ENCODE measurements at places on chromosomes 7 and 10. TPM values are rescaled to one million over a fixed set of nuclear protein-coding genes. Genes with fewer than 3 reads are reported as not detected.

- DNase-seq: no peak
- H3K36me3 ChIP-seq: no peaks in the 10 kb centered on the region
These were observed 3.5 kb downstream of the CRHR2 start for GRCh38 chr7:30678805-30679204.

Gene ZNF804B
- not detected for total RNA-seq

DNA sequence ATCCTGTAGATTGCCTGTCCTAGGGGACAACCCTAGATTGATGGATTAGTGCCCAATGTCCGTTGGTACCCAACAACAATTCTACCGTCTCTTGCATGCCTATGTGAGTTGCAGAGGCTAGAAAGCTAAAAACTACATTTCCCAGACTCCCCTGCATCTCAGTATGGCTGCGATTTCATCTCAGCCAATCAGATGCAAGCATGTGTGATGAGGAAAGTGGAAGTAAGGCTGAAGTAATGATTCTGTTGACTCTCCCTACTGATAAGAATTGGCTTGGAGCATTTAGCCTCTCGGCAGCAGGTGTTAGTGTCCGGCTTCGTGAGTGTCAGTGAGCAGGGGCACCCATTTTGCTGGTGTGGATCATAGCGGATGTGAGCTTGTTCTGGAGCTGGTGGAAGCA is 171.9 kb downstream of the FGFR2 start:
- no peak overlapping the region for H3K27ac ChIP-seq
- H3K4me3 ChIP-seq: no peak overlapping the region
- H3K4me1 ChIP-seq: no peaks in the 10 kb centered on the region

Gene TMEM178B
- 0.76 TPM for total RNA-seq

DNA sequence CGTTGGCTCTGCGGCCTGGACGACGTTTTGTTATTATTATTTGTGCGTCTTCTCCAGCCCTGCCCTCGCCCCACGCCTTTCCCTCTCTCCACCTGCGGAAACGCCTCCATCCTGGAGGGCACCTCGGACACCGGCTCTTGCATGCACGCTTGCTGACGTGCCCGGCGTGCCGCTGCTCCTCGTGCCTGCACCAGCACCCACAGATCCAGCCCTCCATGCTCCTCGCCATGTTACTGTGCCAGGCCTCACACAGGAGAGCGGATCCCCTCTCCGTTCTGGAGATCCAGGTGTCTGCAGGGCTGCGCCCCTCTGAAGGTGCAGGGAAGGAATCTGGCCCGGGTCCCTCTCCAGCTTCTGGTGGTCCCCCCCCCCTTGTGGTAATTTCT is 373.9 kb upstream of the FOXK1 start:
- H3K36me3 ChIP-seq: no peaks in the 10 kb centered on the region
- DNase-seq: no peak
- no peaks in the 10 kb centered on the region for H3K27me3 ChIP-seq
- no peaks in the 10 kb centered on the region for H3K4me1 ChIP-seq

Gene LIPK
- not detected for total RNA-seq

Gene MYH16
- total RNA-seq: not detected

GRCh38 chr10:96987842-96988175 is 155.7 kb downstream of the LCOR start:
- no peak for DNase-seq
- H3K4me3 ChIP-seq: no peak overlapping the region
- no peaks in the 10 kb centered on the region for H3K36me3 ChIP-seq
- H3K4me1 ChIP-seq: no peaks in the 10 kb centered on the region
- no peak overlapping the region for H3K27ac ChIP-seq

Gene EIF4EBP2
- total RNA-seq: 50.9 TPM

Gene MSMB
- not detected for total RNA-seq

DNA sequence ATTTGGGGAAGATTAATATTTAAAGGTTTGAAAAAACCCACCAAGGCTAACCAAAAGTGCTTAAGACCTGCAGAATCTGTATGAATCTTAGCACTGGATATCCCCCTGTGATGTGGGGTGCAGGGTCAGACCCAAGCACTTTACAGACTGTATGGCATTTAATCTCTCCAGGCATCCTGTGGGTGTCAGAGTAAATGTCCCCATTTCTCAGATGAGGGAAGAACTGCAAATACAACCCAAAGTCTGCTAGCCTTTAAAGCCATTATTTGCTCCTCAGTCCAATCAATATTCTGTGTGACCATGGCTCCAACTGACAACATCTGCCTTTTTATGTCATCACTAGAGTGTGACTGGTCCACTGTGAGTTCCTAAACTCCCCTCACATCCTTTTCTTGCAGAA is 10.0 kb upstream of the MBL2 start:
- no peaks in the 10 kb centered on the region for H3K36me3 ChIP-seq
- no peaks in the 10 kb centered on the region for H3K27me3 ChIP-seq
- H3K4me1 ChIP-seq: no peaks in the 10 kb centered on the region
- no peak overlapping the region for H3K27ac ChIP-seq
- H3K4me3 ChIP-seq: no peak overlapping the region

DNA sequence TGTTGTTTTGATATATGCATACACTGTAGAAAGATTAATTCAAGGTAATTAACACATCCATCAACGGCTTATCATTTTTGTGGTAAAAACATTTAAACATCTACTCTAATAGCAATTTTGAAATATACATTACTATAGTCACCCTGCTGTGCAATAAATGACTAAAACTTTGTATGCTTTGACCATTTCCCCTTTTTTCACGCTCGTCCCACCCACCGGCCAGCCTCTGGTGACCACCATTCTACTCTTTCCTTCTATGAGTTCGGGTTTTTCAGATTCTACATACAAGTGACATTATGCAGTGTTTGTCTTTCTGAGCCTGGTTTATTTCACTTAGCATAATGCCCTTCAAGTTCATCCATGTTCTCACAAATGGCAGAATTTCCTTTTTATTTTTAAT is 21.3 kb downstream of the CYCS start:
- no peaks in the 10 kb centered on the region for H3K36me3 ChIP-seq
- DNase-seq: no peak
- no peak overlapping the region for H3K27ac ChIP-seq
- no peaks in the 10 kb centered on the region for H3K27me3 ChIP-seq

DNA sequence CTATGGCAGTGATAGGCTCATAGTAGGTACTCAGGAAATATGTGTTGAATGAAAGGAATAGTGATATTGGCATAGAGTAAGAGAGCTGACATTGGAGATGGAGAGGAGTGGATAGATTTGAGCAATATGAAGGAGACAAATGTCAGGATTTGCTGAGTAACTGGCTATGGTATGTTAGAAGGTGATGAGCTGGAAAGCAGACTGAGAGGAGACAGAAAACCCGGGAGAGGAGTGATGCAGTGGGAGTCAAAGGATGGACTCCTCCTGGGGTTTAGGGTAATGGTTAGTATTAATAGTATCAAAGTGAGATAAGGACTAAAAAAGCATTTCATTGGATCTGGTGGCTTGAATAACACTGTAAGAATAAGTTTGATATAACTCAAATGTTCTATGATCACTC is 64.8 kb downstream of the CD36 start:
- no peaks in the 10 kb centered on the region for H3K27me3 ChIP-seq
- no peaks in the 10 kb centered on the region for H3K4me1 ChIP-seq
- no peak for DNase-seq
- no peaks in the 10 kb centered on the region for H3K36me3 ChIP-seq

Gene SPDYE2
- not detected for total RNA-seq

DNA sequence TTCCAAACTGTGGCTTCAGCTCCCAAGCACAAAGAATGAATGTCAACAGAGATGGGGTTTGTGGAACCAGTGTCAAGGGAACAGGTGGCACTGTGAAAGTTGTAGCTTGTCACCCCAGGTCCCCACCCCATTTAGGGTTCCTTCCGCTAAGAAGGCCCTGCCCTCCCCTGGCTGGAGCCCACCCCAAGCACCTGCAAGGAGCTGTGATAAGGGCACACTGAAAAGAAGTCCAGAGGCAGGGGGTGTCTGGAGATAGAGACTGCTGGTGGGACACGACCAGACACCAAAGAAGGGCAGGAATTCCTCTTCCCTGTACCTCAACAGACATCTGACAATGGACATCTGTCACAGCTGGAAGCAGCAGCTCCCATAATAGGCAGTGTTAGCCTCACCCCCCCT is 4.5 kb downstream of the GRID1 start:
- H3K27me3 ChIP-seq: no peaks in the 10 kb centered on the region
- H3K27ac ChIP-seq: no peak overlapping the region
- H3K36me3 ChIP-seq: no peaks in the 10 kb centered on the region

DNA sequence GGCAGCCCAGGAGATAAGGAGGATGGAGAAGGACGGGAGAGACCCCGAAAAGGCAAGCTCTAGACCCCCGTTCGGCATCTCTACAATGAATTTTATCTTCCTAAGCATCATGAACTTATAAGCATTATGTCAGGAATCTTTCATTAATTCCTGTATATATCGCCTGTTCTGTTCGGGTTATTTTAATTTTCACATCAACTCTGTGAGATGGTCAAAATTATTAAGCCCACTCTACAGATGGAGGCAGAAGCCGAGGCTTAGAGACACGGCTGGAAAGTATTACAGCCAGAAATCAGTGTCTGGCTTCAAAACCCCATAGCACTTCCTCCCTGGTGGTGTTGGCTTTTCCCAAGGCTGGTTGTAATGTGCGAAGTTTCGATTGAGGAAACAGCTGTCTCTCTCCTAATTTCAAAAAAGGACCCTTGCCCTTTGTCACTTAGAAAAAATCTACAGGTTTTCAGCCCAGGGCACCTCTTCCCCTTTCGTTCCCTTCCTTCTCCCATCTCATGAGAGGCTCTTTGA is 1.5 kb upstream of the GRM8 start:
- H3K4me3 ChIP-seq: no peak overlapping the region
- no peak for DNase-seq
- no peaks in the 10 kb centered on the region for H3K4me1 ChIP-seq
- no peaks in the 10 kb centered on the region for H3K36me3 ChIP-seq
- peaks cover 3% of the 10 kb centered on the region for H3K27me3 ChIP-seq

DNA sequence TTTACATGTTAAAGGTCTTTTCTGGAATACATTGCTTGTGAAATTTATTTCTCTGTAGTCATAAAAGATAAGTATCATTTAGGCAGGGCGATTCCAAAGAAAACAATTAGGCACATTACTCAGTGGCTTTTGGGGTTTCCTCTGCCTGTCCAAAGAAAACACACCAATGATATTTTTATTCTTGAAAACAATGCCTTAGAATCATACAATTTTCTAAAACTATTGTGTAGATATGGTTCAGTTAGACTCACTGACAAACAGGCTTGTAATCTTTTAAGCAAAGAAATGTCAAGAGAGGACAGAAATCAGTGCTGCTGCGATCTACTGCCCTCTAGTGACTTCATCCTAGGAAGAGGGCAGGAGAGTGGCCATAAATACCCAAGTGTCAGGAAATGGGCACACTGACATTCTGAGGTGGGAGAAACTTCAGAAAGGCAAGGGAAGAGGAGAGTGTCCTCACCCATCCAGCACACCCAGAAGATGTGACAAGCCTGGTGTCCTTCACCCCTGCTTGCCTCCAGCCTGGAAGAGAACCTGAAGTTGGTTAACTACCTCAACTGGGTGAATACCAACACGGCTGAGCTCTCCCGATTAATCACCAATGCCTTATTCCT is 120.5 kb downstream of the GALNT11 start:
- H3K36me3 ChIP-seq: no peaks in the 10 kb centered on the region
- no peaks in the 10 kb centered on the region for H3K4me1 ChIP-seq
- DNase-seq: no peak
- no peak overlapping the region for H3K4me3 ChIP-seq
- no peak overlapping the region for H3K27ac ChIP-seq
- no peaks in the 10 kb centered on the region for H3K27me3 ChIP-seq

DNA sequence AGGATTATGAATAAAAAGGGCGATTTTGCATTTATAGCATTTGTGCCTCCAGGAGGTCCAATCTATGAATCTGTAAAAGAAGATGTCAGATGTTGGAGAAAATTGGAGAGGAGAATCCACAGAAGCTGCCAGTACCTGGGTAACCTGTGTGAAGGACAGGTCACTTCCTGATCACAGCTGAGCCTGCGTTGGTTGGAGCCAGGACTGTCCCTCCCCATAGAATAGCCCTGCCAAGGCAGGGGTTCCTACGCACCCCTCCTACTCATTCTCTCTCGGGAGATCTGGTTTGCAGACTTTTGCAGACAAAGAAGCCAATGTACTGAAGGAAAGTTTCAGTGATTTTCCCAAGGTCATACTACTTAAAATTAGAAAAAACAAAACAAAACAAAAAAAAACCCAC is 10.3 kb upstream of the C10orf120 start:
- H3K27ac ChIP-seq: no peak overlapping the region
- H3K36me3 ChIP-seq: no peaks in the 10 kb centered on the region
- H3K4me3 ChIP-seq: no peak overlapping the region
- no peaks in the 10 kb centered on the region for H3K4me1 ChIP-seq
- DNase-seq: no peak

Gene MRLN
- not detected for total RNA-seq

- H3K27me3 ChIP-seq: no peaks in the 10 kb centered on the region
- DNase-seq: no peak
- H3K36me3 ChIP-seq: no peaks in the 10 kb centered on the region
- no peaks in the 10 kb centered on the region for H3K4me1 ChIP-seq
- no peak overlapping the region for H3K27ac ChIP-seq
These were observed 74.1 kb upstream of the UNC5B start for GRCh38 chr10:71138166-71138830.

Gene TAC1
- 3.8 TPM for total RNA-seq

Gene CDC14C
- total RNA-seq: not detected

DNA sequence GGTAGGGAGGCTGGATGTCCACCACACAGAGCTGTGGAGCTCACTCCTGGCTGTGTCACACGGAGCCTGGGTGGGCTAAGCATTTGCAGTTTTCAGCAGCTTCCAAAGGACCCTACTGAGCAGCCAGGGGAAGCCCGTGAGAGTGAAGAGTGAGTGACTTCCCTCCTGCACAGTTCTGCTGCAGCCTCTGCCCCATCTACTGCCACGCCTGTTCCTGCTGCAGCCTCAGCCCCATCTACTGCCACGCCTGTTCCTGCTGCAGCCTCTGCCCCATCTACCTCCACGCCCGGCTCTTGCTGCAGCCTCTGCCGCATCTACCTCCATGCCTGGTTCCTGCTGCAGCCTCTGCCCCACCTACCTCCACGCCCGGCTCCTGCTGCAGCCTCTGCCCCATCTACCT is 12.2 kb downstream of the ADAM8 start:
- no peak for DNase-seq
- no peak overlapping the region for H3K4me3 ChIP-seq
- no peaks in the 10 kb centered on the region for H3K36me3 ChIP-seq
- H3K27me3 ChIP-seq: no peaks in the 10 kb centered on the region
- H3K4me1 ChIP-seq: no peaks in the 10 kb centered on the region
- no peak overlapping the region for H3K27ac ChIP-seq

DNA sequence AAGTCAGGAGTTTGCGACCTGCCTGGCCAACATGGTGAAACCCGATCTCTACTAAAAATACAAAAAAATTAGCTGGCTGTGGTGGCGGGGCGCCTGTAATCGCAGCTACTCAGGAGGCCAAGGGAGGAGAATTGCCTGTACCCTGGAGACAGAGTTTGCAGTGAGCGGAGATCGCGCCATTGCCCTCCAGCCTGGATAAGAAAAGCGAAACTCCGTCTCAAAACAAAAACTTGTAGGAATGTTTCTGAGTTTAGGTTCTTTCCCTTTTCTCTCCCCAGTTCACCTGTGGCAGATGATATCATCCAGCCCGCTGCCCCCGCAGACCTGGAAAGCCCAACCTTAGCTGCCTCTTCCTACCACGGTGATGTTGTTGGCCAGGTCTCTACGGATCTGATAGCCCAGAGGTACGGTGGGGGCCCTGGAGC is 138.8 kb upstream of the BTBD16 start:
- H3K4me1 ChIP-seq: peaks cover 3% of the 10 kb centered on the region
- DNase-seq: no peak
- no peaks in the 10 kb centered on the region for H3K27me3 ChIP-seq

Gene PNLIPRP1
- not detected for total RNA-seq
